ENCODE measurements at places on chromosomes 7 and 10.

GRCh38 chr10:110356628-110357245 is 52.0 kb upstream of the SMNDC1 start:
- DNase-seq: no peak

- no peak for DNase-seq
These were observed 64.4 kb upstream of the NME8 start for GRCh38 chr7:37784015-37784414.

DNA sequence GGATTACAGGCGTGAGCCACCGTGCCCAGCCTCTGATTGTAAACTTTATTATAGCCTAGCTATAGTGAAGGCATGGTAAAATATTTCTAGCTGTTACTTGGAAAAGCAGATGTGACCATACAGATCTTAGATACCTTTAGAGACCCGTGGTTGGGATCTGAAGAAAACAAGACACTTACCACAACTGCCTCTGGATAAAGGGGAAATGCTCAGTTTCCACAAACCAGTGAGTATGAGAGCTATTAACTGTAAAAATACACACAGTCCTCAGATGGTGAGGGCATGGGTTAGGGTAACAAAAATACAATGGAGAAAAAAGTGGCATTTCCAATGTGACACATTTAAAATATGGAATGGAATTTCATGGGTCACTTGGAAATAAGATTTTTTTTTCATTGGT is 63.0 kb downstream of the ZNF438 start:
- no peak for DNase-seq

DNA sequence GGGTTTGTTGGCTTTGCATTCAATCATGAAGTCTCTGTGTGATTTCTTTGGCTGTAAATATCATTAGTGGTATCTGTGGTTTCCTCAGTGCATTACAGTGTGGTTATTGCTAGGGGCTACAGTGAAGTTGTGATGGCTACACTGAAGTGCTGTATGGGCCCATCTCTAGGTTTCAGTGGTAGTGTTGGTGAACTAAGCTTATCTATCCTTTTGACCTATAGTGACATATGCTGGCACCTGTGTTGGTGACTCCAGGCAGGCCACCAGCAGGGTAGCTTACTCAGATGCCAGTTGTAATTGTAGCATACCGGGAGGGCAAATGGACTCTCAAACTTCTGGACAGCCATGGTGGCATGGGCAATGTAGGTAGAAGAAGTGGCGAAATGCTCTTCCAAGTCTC is 219.0 kb downstream of the ANKRD30A start:
- DNase-seq: no peak

DNA sequence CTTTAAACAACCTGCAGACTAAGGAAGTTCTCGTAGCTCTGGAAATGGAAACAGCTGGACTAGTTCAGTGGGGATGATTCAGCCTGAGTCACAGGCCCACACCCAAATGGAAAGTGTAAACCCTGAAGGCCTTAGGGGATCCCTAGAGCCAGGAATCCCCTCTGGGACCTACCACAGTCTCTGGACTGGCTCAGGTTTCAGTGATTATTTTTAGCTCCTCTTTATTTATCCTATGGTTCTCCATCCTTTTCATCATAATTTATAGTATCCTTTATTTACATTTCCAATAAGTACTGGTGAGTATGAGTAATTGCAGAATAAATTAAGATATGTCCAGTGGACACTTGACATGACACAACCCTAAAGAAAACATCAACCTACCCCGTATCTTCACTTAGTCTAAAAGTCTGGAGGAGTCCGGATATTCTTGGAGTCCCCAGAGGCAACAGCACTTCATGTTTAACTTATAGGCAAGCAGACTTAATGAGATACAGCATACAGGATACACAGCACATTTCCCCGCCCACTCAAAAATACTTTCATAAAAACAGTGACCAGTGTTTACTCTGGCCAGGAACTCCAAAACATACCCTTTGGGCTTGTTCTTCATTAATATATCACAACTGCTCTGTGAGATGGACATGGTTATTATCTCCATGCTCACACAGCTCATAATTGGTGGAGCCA is 28.4 kb upstream of the SEMA3E start:
- DNase-seq: no peak

DNA sequence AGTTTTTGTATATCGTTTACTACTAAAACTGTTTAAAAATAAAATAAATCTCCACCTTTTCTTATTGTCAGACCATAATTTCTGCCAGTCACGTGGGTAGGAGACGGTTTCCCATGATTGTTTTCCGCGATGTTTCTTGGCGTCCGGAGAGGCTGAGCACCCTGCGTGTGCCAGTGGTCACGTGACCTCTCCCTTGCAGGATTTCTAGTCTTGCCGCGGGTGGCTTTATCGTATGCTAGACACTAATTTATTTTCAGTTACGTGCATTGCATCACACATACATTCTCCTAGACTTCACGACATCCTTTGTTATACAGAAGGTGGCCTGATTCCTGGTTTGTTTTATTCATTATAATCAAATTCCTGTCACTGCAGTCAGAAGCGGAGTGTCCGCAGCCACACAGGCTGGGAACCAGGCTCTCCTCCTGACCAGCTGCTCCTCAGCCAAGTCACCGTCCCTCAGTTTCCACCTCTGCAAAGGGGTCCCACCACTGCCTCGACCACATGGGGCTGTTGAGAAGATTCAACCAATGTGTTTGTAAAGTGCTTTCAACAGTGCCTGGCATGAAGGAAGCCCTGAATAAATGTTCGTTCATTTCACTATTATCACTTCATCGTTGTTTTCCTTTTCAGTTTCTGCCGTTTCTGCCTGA is 203.2 kb upstream of the PPP2R2D start:
- no peak for DNase-seq

- no peak for DNase-seq
These were observed 195.0 kb downstream of the MTERF1 start for GRCh38 chr7:91685544-91685943.

DNA sequence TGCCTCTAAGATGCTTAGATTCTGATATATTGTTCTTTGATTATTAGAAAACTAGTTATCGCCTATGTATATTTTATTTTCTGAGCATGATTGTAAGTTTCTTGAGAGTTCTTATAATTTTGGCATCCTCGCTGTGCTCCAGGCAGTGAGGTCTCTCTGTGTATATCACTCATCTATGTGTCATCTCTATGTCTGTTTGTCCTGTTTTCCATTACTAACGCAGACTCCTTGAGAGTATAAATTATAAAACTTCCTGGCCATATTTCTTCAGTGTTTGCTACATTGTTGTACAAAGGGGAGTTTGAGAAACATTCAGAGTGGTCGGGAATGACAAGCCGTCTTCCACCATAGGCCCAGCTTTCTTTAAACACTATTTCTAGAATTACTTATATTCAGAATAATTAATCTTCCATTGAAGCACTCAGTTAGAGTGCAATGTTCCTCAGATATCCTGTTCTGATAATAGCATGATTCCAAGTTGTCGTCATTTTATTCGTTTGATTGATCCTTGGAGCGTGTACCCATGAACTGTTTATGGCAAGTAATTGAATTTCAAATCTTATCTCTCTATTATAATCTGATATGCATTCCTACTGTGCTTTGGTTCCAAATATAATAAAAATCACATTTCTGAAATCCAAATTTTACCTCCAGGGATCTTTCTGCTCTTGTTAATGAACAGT is 206.6 kb downstream of the BAMBI start:
- no peak for DNase-seq

DNA sequence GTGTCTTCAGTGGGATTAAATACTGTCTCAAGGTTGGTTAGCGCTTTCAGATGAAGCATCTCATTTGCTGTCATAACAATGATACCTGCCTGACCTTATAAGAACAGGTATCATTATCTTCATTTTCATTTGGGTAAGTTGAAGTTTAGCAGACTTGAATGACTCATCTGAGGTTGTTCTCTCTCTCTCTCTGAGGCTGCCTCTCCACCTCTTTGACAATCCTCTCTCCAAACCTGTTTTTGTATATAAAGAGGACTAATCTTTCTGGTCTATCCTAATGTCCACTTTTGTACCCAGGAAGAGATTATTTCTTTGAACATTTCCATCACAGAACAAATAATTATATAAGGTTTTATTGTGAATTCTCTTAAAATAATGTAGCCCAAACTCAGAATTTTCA is 291.4 kb downstream of the KLF6 start:
- DNase-seq: no peak

- no peak for DNase-seq
These were observed 9.2 kb upstream of the SP8 start for GRCh38 chr7:20795881-20796280.

DNA sequence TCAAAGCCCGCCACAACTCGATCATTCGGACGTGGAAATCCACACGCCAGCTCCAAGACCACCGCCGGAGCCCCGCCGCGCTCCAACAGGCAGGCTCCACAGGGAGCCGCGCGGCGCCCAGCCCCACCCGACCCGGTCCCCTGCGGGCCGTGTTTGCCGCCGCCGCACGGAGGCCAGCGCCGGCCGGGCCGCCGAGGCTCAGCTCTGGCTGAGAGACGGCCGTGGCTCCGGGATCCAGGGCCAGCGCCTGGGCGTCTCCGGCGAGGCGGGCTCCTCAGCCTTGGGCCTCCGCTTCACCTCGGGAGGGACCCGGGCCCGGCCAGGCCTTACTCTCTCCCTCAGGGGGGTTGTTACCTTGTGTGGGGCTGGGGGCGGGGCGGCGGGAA is 333 bp downstream of the SMNDC1 start:
- DNase-seq: no peak

GRCh38 chr10:33071857-33072256 is 113.8 kb upstream of the ITGB1 start:
- DNase-seq: no peak

DNA sequence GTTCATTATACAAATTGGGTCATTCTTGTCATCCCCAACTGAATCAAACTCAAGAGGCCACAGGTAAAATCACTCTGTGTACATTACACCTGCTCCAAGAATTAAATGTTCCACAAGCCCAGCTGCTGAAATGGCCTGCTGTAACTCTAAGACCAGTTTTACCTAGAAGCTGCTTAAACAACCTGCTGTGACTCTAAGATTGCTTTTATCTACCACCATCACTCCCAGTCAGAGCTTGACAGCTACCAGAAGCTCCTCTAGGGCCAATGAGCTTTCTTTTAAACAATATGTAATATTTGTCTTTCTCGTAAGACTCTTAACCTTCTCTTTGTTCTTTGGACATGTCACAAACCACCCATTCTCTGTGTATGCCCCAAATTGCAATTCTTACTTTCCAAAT is 141.8 kb upstream of the LRGUK start:
- DNase-seq: no peak

- DNase-seq: no peak
These were observed 32.7 kb downstream of the SNX8 start for GRCh38 chr7:2281541-2281940.

- no peak for DNase-seq
These were observed 1.7 kb downstream of the CCSER2 start for GRCh38 chr10:84329986-84330651.

GRCh38 chr10:43093423-43094076 is 16.7 kb downstream of the RET start:
- DNase-seq: no peak

DNA sequence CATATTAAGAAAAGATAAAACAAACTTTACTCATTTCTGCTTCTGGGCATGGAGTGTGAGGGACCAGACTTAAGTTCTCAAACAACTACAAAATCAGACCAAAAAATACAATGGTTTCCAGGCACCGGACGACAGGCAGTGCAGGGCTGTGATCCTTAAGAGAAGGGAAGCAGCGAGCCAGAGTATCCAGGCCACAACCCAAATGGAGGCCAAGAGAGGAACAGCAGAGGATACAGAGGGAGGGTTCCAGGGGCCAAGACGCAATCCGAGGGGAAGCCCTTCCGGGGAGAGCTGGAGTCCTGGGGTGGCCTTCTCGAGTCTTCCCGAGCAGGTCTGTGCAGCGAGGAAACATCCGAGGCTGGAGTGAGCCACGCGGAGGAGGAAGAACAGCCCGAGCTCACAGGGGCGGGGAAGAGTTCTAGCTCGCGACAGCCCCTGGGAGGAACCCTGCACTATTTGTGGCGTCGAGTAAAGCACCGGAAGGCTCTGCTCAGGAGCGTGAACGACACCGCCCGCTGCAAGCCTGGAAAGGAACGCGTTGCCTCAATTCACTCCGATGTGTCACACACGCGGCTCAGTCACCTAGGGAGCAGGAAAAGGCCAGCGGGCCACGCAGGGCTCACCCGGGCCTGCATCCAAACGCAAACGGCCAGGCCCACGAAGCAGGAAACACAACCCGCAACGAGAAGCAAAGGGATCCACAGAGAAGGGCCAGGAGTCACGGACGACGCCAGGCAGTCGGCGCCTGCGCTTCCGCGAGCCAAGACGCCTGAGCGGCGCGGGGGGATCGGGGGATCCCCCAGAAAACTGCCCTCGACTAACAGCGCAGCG is 933 bp upstream of the RNF32 start:
- no peak for DNase-seq

DNA sequence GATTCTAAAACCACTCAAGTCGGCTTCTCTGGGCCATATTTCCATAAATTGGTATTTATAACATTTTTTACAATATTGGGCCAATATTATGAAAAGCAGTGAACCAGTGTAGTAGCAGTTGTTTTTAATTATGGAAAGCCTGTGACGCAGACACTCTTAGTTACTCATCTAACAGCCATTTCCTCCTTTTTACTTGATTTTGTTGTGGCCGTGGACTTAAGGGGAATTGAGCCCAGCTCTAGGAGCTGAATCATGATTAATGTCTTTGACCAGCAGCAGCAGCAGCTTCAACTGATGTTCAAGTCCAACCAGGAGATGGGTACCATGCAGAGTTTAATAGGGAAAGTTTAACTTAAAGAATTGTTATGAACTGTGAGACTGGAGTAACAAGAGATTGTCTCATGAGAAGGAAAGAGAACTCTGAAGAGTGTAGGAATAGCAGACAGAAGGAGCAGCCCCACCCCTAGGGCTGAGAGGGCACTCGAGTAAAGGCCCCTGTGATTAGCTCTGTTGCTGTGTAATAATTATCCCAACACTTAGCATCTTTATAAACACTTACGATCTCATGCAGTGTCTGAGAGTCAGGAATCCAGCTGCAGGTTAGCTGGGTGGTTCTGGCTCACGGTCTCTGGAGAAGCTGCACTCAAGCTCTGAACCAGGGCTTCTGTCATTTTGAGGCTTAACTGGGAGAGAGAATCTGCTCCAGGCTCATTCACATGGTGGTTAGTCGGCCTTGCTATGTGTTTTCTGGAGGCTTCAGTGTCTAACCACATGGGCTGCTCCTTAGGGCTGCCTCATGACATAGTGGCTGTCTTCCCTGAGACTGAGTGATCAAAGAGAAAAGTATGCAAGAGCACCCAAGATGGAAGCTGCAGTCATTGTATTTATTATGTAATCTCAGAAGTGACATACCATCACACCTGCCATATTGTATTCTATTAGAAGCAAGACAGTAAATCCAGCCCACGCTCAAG is 4.6 kb downstream of the LANCL2 start:
- DNase-seq: no peak

GRCh38 chr7:65285906-65286864 is 87.5 kb upstream of the ZNF92 start:
- no peak for DNase-seq

- no peak for DNase-seq
These were observed 338.5 kb upstream of the FOXK1 start for GRCh38 chr7:4343272-4344247.

DNA sequence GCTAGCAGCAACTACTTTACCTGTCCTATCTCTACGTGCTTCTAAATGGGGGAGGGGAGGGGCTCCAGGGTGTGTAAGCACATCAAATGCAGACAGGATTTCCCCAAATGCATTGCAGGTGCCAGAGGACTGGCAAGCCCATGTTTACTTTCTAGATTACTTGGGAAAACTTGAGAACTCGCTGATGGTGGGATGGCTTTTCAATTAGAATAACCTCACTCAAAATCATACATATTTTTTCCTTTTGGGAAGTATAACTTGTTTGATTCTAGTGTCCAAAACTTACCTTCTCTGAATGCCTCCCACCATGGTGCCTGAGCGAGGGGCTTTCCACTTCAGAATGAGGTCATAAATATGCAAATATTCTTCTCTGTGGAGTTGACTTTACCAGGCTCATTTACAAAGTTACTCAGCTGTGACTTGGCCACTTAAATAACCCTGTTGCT is 191.3 kb upstream of the RHOBTB1 start:
- DNase-seq: no peak

All from activated naive CD4-positive, alpha-beta T cell (primary cell).